ENCODE measurements at places on chromosomes 1 and 21. TPM values are rescaled to one million over a fixed set of nuclear protein-coding genes. Genes with fewer than 3 reads are reported as not detected.

GRCh38 chr1:52667290-52667689 lies 30.9 kb downstream of the COA7 start:
- DNase-seq, result no peak

DNA sequence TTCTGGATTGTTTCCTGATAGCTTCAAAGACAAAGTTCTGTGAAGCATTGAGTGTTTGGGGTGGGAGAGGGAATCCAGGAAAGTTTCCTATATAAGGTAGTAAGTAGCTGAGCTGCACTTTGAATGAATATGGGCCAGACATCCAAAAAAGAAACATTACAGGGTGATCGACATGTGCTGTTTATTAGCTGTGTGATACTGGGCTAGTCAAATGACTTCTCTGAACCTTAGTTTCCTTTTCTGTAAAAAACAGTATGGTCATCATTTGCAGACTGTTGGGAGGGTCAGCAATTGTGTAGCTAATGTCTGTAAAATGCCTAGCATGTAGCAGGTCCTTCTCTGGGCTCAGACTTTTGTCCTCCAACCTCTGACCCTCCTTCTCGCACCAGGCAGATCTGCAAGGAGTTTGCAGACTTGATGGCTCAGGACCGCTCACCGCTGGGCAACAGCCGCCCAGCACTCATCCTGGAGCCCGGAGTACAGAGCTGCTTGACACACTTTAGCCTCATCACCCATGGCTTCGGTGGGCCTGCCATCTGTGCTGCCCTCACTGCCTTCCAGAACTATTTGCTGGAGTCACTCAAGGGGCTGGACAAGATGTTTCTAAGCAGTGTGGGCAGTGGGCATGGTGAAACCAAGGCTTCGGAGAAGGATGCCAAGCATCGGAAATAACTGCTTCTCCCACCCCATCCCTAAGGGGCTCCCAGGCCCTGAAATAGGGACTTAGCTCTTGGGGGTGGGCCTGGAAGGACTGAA lies 21.1 kb downstream of the TFAP2E start:
- no peak for DNase-seq

DNA sequence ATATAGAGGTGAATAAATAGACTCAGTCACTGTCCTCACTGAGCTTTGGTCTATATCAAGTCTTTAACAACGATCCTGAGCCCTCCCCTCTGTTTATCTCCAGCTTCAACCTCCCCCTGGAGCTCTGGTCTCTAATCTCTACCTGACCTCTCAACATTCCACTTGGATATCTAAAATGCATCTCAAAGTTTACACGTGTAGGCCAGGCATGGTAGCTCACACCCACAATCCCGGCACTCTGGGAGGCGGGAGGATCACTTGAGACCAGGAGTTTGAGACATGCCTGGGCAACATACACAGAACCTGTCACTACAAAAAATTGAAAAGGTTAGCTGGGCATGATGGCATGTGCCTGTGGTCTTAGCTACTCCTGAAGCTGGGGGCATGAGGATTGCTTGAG lies 53.4 kb downstream of the GADD45A start:
- peak; percentile 90 for DNase-seq

- peak; percentile 40 for DNase-seq
Measured at GRCh38 chr1:243487649-243488227, 231.9 kb downstream of the SDCCAG8 start.

DNA sequence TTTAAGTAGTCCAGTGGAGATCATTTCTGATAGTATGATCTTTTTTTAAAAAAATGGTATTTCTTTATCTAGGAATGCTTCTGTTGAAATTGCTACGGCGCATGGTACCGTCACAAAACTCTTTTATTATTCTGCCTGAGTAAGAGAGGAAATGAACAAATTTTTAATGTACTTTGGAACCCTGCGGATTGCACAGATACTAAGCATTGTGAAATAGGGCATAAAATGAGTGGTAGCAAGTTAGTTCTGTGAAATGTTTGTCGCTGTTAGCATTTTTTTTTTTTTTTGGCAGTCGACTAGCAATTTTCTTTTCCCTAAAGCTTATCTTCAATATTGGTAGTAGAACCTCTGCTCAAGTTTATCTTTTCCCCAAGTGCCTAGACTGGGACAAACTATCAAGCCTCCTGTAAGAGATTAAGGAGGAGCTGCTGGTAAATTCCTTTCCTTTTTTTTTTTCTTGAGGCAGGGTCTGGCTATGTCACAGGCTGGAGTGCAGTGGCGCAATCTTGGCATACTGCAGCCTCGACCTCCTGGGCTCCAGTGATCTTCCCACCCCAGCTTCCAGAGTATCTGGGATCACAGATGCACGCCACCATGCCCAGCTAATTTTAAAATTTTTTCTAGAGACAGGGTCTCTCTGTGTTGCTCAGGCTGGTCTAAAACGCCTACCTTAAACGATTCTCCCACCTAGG lies 2.2 kb downstream of the ITSN1 start:
- peak; percentile 18 for DNase-seq

GRCh38 chr21:36753556-36753955 lies 54.6 kb downstream of the SIM2 start:
- peak; percentile 42 for DNase-seq

- peak; percentile 33 for DNase-seq
Measured at GRCh38 chr1:114319418-114319817, 165.7 kb upstream of the SYT6 start.

GRCh38 chr1:2990376-2991115 lies 30.7 kb upstream of the ACTRT2 start:
- no peak for DNase-seq

- DNase-seq, result peak; percentile 52
Measured at GRCh38 chr1:97332716-97333115, 588.1 kb downstream of the DPYD start.

The GNB1 gene
- total RNA-seq, result 116 TPM

The SYT11 gene
- total RNA-seq, result 0.77 TPM

All from bronchial epithelial cell (primary cell).